ENCODE measurements at places on chromosomes 5 and 9.
A peak's percentile ranks its signal among the peaks of the same experiment; 100 is the strongest.

DNA sequence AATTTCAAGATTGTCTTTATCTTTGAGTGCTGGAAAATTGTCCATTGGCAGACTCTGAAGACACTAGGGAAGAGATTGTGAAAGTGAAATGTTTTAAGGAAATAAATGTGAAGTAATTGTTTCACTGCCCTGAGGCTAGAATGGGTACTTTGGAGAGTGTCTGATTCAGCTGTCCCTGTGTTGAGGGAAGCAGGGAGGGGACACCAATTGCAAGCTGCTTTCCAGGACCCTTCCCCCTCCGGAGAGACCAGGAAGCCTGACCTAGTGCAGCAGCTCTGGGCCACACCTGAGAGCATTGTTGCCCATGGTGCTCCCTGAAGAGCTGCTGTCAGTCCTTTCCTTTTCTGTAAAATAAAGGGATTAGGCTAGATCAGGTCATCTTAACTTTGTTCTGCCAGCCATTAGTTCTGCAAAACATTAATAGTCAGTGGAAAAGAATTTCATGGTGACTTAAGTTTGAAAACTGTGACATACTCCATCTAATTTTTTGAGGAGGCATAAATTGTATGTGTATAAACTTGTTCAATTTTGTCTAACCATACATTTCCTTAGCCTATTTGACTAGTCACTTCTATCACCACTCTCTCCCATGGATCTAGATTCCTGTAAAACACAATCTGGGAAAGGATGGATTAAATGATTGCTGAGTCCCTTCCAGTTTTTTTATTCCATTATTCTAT lies 18.8 kb downstream of the MAP1B start:
- DNase-seq: no peak

GRCh38 chr5:68766952-68767464 lies 326.8 kb upstream of the SLC30A5 start:
- DNase-seq: no peak

GRCh38 chr5:71587766-71588532 lies 809 bp downstream of the MCCC2 start:
- DNase-seq: no peak

- no peak for DNase-seq
Observed at GRCh38 chr5:151476016-151476415, 28.6 kb downstream of the SLC36A1 start.

- no peak for DNase-seq
Observed at GRCh38 chr5:35308421-35308820, 78.1 kb upstream of the PRLR start.

DNA sequence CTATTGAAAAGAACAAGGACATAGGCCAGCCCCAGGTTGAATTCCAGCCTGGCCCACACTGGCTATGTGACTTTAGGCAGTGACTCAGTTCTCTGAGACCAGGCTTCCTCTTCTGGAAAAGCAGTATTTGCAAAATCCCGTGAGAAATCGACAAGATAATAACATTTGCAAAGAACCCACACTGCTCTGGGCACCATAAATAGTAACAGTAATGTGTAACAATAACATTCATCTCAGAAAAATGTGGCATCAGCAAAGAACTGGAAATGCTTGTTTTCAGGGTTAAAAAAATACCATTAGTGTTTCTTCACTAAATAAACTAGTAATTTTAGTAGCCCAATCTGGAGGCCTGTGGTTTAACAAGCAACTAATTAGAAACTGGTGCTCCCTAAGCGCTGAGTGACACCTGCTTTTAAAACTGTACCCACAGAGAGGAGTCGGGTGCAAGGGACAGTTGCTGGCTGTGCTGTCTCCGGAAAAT lies 148.4 kb downstream of the TTLL11 start:
- DNase-seq: no peak

- DNase-seq: no peak
Observed at GRCh38 chr9:124495126-124496074, 11.8 kb downstream of the NR5A1 start.

DNA sequence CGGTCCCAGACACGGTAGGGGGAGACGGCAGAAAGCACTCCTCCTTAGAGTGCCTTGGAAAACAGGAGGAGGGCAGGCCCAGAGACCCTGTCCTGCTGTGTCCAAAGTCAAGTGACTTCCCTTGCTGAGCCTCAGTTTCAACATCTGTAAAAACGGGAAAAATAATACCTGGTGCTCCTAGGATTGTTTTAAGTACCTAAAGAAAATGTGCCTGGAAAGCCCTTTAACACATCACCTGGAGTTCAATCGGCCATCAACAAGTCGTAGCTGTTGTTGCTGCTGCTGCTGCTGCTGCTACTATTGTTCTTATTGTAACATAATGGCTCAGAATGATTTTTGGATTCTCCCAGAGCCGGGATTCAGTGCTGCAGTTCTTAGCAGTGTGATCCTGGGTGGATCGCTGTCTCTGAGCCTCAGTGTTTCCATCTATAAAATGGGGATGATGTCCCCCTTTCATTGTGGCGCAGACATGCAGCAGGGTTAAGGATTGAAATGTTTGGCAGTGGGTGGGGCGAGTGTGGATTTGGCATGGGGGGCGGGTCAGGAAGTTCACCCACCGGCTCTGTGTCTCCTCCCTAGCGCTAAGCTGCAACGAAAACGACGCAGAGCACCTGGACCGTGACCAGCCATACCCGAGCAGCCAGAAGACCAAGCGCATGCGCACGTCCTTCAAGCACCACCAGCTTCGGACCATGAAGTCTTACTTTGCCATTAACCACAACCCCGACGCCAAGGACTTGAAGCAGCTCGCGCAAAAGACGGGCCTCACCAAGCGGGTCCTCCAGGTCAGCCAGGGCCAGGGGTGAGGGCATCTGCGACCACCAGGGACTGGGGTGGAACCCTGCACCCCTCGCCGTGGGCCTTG lies 9.2 kb downstream of the LHX2 start:
- DNase-seq: no peak

DNA sequence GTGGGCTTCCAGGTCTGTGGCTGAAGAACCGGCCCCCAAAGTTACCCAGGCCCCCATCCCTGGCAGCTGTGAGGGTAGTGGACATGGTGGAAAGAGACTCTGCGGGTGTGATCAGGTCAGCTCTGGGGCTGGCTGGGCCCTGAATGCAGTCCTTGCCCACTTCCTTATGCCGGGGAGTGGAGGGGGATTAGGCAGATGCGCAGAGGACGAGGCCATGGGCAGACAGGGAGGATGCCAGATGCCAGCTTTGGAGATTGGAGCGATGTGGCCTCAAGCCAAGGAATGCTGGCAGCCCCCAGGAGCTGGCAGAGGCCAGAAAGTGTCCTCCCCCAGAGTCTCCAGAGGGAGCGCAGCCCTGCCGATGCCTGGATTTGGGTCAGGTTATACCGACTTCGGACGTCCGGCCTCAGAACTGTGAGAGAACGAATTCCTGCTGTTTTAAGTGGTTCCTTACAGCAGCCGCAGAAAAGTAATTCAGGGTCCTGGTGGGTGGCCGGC lies 69.8 kb downstream of the ADAMTS2 start:
- no peak for DNase-seq

DNA sequence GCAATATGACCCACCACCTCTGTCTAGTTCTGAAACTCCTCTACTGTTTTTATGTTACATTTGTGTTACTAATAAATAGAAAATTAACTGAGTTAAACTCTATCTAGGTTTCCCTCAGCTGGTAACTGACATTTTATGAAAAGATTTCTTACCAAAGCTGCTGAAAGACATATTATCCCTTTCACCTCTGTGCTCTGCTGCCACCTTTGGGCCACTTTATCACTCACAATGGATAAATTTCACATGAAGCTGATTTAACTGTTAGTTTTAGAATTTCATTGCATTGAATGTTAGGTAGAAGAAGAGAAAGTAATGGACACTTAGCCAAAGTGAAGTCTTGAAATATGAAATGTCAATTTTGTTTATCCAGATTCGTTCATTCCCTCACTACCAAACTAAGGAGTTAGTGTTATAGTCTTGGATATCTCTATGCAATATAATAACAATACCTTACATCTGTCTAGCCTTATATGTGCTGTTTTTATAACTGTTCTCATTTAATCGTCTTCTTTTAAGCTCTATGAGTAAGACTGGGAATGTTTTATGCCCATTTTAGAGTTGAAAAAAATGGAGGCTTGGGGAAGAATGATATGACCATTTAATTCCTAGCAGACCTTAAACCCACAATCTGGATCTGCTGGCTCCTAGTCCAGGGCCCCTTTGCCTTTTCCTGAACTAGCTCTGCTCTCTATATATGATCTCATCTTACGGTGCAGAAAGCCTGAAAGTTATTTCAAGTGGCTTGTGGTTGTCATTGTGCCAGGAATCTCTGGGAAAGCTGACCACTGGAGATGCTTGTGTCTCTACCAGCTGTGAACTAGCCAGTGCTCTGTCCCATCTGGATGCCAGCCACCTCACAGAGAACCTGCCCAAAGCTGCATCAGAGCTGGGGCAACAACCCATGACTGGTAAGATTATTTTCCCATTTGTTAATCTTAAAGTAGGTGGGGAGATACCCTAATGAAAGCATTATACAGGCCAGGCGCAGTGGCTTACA lies 97.1 kb downstream of the GOLPH3 start:
- DNase-seq: peak; percentile 13

DNA sequence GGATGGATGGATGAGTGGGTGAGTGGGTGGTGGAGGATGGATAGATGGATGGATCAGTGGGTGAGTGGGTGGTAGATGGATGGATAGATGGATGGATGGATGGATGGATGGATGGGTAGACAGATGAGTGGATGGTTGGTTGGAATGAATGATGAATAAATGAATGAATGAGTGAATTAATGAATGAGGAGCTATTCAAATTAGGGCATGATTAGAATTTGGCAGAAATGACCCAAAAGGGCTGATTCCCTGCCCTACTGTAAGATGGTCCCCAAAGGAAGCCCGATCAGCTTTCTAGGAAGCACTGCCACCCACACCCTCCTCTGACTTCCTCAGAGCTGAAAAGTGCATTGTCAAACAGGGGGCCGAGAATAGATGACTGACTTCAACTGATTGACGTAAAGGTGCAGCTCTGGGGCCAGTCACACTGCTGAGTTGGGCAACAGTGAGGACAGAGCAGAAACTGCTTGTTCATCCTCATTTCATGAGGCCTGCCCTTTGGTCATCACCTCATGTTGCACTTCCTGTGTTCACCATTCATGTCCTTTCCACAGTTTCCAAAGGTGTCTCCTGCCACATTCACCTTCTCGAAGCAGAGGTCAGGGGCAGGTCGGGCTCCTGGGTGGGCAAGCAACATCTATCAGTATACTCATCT lies 34.3 kb downstream of the NIPAL4 start:
- DNase-seq: no peak

- no peak for DNase-seq
Observed at GRCh38 chr5:123438902-123439301, 15.7 kb upstream of the CEP120 start.

DNA sequence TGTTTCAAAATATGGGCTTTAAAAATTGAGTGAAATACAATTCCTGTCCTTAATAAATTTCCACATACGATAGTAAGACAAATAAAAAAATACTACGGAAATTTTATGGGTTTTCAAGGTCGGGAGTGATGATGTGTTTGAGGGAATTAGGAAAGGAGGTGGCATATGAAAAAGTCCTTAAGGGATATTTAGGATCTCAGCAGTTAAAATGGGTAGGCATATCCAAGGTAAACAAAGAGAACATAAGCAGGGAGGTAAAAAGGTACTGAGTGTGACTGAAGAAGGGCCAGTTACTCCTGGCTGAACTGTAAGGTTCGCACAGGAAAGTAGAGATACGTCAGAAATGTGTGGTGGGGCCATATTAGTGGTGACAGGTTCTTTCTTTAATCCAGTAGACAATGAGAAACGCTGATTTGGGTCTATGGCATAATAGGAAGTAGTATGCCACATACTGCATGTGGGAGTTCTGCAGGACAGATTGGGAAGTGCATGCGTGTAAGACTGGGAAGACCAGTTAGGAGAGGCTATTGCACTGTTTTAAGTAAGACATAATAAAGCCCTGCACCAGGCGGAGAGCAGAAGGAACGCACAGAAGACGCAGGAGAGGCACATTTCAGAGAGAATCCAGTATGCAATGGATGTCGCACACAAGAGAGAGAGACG lies 937 bp upstream of the HMGCR start:
- peak; percentile 24 for DNase-seq

DNA sequence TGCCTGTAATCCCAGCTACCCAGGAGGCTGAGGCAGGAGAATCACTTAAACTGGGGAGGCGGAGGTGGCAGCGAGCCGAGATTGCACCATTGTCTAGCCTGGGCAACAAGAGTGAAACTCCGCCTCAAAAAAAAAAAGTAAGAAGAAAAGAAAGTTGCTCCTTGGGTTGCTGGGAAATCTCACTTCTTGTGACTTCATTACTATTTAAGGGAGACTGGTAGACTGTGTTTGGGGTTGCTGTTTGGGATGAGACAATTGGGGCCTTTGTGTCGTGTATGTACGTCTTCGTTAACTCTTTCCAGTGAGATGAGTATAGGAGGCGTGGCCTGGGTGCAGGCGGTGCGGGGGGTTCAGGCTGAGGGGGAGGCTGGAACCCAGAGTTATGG lies 11.6 kb downstream of the NDST1 start:
- no peak for DNase-seq

- DNase-seq: no peak
Observed at GRCh38 chr5:16924206-16924605, 11.9 kb downstream of the MYO10 start.

- DNase-seq: no peak
Observed at GRCh38 chr5:2917093-2917492, 165.6 kb upstream of the IRX2 start.

DNA sequence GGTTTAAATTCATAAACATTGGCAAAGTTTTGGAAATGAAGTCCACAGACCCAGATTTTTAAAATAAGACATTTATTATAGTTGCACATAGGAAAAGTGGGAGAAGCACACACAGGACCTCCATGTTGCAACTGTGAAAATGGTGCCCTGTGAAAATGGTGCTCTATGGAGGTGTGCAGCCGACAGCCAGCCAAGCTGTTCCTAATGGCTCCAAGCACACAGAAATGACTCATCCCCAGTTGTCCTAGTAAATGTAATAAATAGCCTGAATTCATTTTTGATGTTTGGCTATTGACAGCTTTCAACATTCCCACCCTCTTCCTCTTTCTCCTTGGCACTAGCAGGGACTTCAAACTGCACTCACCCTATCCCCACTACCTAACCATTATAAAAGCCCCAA lies 590.9 kb downstream of the CAAP1 start:
- DNase-seq: no peak

- DNase-seq: no peak
Observed at GRCh38 chr9:109176386-109176785, 9.3 kb upstream of the FRRS1L start.

- no peak for DNase-seq
Observed at GRCh38 chr5:40210694-40211093, 469.0 kb upstream of the PTGER4 start.

DNA sequence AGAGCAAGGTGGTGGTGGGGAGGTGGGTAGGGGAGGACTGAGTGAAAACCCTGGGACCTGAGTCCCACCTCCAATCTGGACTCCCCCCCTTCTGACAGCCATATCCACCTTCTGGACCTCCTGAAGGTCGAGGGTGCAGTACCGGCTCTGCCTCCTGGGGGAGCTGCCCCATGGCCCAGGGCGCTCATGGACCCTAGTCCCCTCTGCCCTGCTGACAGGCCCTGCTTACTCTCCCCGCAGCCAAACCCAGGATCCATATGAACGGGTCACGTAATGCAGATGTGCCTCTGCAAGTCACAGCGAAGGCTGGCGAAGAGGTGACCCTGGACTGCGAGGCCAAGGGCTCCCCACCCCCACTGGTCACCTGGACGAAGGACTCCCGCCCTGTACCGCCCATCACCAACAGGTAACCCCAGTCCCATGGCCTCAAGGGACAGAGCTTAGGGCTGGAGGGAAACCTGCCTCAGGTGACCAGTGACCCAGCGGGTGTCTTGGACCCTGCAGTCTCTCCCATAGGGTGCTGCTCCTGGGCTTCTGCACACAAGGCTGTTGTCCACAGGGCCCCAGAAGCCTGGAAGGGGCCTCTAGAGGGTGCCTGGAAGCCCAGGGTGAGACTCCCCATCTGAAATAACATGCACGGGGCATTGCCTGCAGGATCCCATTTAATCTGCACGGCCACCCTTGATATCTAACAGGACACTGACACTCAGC lies 61.7 kb downstream of the HMCN2 start:
- DNase-seq: no peak
